ENCODE measurements at places on chromosomes 1 and 21.

GRCh38 chr1:116909512-116910378 is at the start of gene PTGFRN:
Gene PTGFRN, plus strand, starts transcription at chr1:116909916. Its CDS starts 288 bp downstream, at chr1:116910204.
- no peak for DNase-seq

- no peak for DNase-seq
These were observed 13.8 kb downstream of the MIER1 start for GRCh38 chr1:66938613-66939012.

GRCh38 chr1:95138223-95138622 is 21.1 kb downstream of the TLCD4 start:
- DNase-seq: no peak

GRCh38 chr21:19122356-19122755 is 718.8 kb upstream of the TMPRSS15 start:
- DNase-seq: no peak

GRCh38 chr21:45886610-45887026 is 95.0 kb upstream of the COL6A1 start:
- DNase-seq: no peak

DNA sequence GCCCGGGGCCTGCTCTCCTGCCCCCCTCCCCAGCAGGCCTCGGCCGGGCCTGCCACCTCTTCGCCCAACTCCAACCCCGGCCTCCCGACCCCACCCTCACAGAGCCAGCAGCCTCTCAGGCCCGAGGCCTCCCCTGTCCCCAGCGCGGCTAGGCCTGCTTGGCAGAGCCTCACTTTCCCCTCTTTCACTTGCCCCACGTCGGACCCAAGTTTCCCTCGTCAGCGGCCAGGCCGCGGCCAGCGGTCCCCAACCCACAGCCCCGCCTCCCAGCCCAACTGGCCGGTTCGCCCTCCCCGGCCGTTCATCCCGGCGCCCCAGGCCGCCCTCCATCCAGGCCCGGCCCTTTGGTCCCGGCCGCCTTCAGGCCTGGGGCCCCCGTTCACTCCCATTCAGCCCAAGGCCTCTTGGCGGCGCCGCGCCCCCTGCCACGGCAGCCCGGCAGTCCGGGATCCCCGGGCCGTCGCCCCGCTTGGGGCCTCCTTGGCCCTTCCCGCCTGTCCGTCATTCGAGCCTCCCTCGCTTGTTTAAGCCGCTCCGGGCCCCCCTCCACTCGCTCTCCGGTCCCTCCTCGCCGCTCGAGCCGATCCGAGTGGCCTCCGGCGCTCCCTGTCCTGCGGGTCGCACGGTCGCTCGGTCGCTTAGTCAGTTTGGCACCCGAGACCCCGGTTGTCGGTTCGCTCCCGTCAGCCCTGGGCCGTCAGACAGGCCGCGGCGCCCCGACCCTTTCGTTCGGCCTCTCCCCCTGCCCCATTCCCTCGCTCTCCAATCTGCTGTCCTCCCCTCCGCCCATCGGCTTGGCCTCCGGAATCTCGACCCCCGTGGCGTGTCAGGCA is 1.4 kb downstream of the LRRC41 start:
- no peak for DNase-seq

DNA sequence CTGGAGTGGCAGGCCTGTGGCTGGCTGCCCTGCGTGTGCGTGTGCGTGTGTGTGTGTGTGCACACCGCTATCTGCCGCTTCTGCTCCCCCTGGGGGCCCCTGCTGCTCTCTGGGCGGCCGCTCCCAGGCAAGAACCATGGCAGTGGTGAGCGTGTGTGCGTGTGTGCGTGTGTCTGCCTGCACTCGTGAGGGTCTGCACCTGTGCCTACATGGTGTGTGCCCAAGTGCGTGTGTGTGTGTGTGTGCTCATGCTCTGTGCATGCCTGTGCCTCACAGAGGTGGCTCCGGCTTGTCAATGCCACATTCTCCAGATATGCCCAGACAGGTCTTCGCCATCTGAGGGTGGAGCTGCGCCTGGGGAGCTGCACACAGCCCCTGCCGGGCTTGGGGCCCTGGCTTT is 18.7 kb upstream of the PEX10 start:
- DNase-seq: no peak

DNA sequence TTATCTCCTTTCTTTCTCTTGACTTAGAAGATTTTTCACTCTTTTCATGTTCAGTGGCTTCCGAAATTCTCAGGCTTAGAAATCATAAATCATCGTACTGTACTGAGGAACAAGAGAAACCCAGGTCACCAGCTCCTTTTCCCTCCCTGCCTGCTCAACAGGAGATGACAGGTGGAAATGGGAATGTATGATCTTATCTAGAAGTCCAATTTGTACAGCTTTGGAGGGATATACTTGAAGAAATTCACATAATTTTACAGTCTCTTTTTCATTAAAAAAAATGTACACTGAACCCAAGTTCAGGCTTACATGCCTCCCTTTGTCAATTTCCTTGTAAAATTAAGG is 11.7 kb downstream of the EVA1C start:
- DNase-seq: no peak

DNA sequence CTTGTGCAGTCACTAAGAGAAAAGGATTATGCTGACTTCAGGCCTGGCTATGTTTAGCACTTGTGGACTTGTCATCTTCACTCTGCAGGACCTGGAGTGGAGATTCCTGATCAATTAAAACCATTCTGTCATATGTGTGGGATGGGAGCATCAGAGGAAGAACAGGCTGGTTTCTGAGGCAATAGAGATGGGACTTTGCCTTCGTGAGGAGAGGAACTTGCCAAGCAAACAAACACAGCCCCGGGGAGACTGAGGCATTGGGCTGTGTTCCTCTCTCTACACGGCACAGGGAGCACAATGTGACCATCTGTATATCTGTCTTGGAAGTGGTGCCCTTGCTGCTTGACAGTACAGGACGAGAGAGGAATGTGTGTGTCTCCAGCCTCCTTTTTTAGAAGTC is 23.1 kb downstream of the VASH2 start:
- DNase-seq: no peak

DNA sequence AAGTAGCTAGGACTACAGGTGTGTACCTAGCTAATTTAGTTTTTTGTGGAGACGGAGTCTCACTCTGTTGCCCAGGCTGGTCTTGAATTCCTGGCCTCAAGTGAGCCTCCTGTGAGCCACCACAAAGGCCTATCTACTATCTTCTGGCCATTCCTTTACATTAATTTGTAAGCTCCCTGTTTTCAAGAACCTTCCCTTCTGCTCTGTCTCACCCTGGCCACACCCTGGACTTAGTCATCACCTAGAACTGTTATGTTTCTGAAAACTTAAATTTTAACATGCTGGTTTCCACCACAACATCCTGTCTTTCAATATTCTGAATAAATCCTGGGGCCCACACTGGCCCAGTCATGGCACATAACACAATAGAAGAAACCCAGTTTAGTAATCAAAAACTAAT is 4.9 kb upstream of the B4GALT3 start:
- DNase-seq: no peak

- no peak for DNase-seq
These were observed 145.4 kb downstream of the ZC3H11B start for GRCh38 chr1:219467524-219467923.

DNA sequence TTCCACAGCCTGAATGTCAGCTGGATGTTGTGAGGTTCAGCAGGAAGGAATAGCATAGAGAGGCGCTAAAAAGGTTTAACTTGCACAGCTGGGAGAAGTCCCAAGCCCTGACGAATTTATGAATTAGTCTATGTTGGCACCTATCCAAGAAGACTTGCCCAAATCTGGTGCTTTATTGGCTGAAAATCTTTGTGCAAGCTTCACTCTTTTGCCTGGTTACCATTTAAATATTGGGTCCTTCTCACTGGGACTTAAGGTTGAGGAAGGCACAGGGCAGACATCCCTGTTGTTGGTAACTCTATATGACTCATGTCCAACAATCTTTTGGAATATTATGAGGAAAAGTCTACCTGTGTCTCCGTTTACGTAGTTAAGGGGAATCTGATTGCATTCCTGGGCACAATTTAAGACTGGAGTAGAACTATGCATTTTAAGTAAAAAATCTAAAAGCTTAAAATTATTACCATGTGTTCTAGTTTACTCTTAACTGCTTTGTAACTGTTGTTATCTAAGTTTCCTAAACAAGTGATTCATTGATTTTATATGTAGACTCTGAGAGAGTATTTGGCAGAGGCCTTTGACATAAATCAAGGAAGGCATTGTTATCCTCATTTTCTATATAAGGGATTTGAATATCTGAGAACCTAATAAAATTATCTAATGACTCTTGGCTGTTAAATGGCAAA is 181.7 kb upstream of the DPYD start:
- no peak for DNase-seq

DNA sequence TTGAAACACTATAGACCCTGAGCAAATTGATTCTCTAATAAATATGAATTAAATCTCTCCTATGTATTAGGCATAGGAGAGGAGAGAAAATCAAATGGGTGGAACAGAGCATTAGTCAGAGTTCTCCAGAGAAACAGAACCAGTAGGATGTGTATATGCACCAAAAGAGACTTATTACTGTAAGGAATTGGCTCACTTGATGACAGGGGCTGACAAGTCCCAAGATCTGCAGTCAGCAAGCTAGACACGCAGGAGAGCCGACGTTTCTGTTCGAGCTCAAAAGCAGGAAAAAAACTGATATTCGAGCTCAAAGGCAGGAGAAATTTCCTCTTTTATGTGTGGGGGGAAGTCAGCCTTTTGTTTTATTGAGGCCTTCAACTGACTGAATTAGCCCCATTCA is 259.2 kb upstream of the KAZN start:
- DNase-seq: no peak

DNA sequence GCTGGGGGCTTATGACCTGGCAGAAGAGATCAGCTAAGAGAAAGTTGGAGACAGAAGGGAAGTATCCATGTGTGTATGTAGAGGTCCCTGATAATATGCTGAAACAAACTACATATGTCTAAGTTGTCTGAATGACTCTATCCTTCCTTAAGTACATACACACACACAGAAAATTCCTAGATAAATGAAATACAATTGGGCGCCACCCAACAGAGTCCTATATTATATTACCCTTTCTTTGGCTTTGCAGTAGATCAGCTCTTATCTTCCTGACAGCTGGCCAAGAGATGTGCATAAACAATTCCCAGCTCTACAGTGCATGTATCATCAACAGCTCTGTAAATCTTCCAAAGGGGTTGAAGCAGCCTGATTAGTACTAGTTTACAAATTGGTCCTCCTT is 40.1 kb downstream of the SORT1 start:
- no peak for DNase-seq

DNA sequence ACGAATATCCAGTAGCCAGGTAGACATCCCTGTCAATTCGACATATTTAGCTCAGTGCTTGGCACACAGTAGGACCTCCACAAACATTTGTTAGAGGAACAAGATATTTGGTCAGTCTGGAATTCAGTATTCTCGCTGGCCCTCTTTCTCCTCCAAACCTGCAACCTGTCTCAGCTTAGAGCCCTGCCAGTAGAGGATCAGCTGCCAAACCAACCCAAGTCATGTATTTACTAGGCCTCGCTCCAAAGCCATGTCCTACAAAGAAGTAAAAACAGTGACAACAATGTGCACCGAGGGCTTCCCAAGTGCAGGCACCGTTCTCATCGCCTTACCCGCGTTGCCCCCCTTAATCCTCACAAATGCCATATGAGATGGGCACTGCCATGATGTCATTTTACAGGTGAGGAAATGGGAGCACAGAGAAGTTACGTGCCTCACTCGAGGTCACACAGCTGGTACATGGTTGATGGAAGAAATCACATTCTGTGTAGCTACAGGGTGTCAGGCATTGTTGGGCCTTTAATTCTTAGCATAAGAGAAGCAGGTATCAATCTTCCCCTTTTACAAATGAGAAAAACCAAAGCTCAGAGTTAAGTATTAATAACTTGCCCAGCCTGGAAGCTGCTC is 26.0 kb upstream of the CDCA8 start:
- DNase-seq: no peak

DNA sequence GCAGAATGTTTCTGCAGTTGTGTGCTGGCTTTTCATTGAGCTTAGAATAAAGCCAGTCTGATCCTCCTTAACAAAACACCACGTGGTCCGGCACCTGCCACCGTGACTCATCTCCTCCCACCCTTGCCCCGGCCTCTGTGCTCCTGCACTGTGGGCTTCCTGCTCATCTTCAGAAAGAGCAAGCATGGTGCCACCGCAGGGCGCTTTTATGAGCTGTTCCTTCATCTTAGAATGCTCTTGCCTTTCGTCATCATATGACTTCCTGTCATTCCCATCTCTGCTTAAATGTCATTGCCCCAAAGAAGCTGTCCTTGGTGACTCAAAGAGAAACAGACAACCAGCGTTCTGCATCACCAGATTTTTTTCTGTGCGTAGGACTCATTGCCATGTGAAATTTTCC is 117.8 kb downstream of the HHAT start:
- DNase-seq: no peak

DNA sequence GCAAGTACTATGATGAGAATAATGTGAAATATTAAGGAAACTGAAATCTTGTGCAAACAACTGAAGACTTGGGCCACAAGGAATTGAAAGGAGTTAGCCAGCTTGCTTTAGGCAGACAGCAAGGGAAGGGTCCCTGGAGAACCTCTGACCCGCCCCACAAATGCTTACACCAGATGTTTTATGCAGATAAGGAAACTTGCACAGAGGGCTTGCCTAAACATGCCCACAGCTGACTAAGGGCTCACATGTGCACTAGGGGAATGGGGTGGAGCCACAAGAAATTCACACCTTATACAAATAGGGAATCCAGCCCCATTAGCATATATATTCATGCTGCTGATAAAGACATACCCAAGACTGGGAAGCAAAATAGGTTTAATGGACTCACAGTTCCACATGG is 86.1 kb upstream of the CYYR1 start:
- DNase-seq: no peak

DNA sequence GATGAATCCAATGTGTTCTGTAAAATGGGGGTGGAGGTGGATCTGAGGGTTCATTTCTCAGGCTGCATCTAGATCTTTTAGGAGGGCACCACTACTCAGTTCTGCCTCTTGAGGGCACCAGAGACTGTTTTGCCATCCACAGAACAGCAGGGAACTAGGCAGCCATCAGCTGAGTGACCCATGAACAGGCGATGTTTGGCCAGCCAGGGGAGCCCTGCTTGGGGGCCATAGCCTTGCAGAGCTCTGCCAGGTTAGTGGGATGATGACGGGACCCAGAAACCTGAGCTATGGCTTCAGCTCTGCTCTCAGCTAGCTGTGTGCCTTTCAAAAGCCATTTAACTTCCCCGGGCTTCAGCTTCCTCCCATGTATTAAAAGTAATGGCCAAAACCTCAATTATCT is 13.4 kb upstream of the NOS1AP start:
- DNase-seq: no peak

- no peak for DNase-seq
These were observed 38.6 kb downstream of the NSL1 start for GRCh38 chr1:212752934-212753497.

DNA sequence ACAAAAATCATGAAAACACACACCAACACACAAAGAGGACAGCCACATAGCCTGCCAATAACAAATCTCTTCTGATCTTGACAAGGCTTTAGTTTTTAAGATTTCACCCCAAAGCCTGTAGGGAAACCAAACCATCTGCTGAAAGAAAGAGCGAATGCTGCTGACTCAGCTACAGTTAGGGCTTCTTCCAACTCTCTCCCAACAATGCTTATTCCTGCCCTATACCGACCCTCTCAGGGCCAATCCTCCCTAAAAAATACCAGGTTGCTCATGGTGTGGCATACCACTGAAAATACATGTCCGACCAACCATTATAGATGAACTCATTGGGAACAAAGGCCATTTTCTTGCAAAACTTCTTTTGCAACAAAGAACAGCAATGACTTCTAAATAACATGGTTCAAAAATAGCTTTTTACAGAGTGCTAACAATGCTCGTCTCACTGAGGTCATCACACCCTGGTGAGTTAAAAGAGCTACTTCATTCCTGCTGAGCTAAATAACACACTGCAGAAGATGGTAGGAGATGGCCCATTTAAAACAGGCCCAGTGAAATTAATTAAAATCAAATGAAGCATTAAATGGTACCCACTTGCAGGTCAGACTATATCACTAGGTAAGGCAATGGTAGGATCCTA is 86.1 kb downstream of the KIAA0319L start:
- no peak for DNase-seq

Measured in retinal pigment epithelial cell (primary cell).